NCI-H510A (cell line): ENCODE measurements at places on chromosomes 5 and 9.
A peak's percentile ranks its signal among the peaks of the same experiment; 100 is the strongest.

GRCh38 chr9:6272229-6272598, 56.0 kb upstream of the TPD52L3 start:
- DNase-seq: no peak

DNA sequence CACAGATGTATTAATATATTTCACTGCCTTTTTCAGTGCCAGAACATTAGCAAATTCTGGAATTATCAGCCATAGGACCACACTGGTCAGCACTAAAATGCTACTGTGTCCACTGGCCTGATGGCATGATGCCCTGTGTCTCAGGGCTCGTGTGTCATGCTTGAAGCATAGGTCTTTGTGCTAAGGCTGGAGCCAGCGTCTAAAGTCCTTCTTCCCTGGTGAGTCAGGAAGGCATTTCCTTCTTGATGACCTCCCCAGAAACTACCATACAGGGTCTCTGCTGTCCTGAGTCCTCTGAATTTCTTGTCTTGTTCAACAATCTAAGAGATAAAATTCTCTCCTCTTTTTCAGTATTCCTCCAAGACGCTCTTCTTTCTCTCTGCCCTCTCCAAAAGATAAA, 489.9 kb downstream of the PSAT1 start:
- DNase-seq: no peak

GRCh38 chr9:36151316-36152210, 15.0 kb downstream of the GLIPR2 start:
- no peak for DNase-seq

DNA sequence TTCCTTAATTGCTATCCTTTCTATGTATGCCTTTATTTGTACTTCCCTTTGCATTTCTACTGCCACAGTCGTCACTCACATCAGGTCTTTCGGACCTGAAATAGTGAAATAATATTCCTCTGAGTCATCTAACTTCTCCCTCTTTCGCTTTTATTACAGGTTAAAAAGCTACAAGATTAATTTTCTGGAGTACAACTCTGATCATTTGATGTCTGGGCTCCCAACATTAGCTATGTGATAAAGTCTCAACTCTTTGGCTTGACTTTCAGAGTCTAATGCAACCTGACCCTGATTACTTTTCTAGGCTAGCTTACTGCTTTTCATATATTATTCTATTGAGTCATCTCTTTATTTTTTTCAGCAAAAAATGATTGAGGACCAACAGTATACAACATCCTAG, 638.8 kb upstream of the WWC1 start:
- no peak for DNase-seq

DNA sequence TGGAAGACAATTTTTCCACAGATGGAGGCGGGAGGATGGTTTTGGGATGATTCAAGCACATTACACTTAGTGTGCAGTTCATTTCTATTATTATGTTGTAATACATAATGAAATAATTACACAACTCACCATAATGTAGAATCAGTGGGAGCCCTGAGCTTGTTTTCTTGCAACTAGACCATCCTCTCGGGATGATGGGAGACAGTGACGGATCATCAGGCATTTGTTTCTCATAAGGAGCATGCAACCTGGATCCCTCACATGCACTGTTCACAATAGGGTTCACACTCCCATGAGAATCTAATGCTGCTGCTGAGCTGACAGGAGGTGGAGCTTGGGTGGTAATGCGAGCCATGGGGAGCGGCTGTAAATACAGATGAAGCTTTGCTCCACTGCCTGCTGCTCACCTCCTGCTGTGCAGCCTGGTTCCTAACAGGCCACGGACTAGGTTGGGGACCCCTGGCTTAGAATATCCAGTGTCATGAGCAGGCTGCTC, 1.6 kb downstream of the STKLD1 start:
- DNase-seq: no peak

DNA sequence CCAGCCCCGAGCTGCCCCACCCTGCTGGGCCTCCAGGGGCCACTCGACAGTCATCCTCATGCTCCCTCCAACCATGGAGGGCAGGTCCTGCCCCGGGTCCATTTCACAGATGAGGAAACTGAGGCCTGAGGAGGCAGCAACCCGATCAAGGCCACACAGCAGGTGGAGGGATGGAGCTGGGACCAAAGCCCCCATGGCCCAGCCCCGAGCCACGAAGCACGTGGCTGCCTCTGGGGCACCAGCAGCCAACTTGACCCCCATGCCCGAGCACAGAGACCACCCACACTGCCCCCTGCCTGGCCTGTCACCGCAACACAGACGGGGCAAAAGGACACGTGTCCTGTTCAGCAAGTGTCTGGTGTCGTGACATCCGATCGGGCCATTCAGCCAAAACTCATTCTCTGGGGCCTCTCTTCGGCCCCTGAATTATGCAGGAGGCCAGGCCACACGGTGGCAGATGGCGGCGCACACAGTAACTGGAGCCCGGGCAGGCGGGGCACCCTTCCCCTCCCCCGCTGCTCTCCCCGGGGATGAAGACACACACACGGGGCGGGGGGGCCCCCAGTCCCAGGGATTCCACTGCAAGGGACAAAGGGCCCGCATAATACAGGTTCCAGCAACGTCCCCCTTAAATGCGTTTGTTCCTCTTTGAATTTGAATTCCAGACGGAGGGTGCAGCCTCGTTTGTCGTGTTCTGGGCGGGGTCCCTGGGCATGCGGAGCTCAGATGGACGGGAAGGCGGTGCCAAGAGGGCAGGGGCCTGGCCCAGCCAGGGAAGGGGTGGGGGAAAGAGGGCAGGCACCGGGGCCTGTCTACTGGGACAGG, 29.4 kb upstream of the TMEM250 start:
- peak; percentile 70 for DNase-seq

DNA sequence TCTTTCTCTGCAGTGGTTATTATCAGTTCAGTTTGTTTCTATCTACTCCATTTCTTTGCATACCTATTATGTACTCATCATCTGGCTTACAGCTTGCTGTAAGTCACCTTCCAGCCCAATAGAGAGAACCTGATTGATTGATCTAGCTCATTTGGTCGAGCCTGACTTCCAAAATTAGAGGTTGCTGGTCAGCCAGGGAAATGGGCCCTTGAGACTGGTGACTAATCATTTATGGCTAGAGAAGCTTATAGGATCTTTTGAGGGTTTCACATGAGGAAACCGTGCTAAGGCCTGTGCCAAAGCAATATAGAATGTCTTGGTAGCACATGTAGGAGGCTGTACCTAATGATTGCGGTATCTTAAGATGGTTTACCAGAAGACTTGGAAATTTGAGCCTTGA, 5.8 kb downstream of the SREK1 start:
- no peak for DNase-seq

DNA sequence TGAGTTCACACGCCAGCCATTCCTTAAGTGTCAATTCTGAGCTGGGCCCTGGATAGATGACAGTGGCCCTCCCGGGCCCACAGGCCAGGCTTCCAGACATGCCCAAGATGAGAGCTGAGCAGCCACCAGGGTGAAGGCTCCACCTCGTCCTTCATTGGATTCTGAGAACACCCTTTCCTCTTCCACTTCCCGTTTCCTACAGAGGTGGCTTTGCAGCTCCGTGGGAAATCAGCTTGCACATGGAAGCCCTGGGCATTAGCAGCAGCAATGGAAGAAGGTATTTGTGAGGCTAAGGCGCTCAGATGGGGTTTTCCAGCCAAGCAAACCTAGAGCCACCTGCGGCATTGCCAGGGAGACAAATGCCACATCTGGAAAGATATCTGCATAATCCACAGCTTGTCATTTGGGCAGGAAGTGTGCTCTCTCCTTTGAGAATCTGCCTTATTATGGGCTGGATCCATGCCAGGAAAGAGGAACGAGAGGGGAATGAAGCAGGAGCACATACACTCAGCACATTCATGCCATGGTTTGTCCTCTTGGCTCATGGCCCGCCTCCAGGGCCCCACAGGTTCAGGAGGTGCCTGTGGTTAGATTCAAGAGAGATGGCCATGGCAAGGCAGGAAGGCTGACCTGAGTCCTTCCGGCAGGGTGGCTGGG, 34.1 kb downstream of the CFAP77 start:
- DNase-seq: peak; percentile 50

DNA sequence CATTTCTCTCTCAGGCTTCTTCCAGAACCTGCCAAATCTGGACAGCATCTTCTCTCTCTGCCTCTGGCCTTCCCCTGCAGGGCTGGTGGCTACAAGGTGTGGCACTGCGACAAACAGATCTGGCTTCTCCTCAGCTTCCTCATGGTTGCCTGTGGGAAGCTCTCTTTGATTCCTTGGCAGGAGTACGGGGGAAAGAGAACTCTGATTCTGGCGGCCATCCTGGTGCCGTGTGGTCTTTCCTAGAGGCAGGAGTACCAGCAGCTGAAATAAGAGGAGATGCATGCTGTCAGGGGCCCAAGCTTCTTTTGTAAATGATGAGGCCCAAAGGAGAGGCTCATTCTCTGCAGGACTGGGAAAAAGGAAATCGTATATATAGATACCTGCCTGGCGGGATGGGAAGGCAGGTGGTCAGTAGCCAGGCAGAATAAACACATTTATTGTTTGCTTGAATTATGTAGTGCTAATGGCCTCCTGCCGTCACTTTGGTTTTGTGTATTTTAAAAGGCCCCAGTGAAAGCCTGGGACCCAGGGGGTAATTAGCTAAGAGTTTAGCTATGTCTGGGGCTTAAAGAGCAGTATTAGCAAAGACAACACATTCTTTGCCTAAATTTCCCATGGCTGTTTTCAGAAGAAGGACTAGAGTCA, at the start of gene CER1:
Gene CER1 (minus strand): TSS at position 343 of the 645 bp plus-strand sequence. CDS start 61 bp downstream, at position 282.
- DNase-seq: no peak

GRCh38 chr5:6143523-6143922, 234.8 kb downstream of the MED10 start:
- no peak for DNase-seq

GRCh38 chr9:16135968-16136367, 583.1 kb downstream of the CCDC171 start:
- no peak for DNase-seq

DNA sequence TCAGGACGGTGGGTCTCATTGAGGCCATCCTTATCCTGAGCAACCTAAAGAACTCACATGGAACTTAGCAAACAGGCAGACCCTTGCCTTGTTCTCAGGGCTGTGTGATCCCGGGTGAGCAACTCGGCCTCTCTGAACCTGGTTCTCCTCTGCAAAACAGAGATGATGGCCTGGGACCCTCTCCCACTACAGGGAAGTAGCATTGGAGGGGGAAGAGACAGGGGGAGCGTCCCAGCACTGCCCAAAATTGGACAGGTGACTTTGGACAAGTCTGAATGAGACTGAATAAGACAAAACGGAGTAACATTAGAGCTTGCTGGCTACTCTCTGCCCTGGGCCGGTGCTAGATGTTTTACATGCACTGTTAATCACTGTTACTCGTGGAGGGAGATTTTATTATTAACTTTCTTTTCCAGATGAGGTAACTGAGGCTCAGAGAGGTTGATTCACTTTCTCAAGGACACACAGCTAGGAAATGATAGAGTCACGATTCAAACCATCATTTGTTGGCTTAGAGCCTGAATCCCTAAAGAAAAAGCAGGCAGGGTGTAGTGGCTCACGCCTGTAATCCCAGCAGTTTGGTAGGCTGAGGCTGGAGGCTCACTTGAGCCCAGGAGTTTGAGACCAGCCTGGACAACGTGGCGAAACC, 136.4 kb downstream of the C9orf50 start:
- no peak for DNase-seq

GRCh38 chr5:112737070-112737462, 619 bp upstream of the APC start:
- no peak for DNase-seq

GRCh38 chr9:124137009-124137943, 120.5 kb upstream of the NEK6 start:
- DNase-seq: no peak

- no peak for DNase-seq
Measured at GRCh38 chr5:133274597-133274935, 222.8 kb downstream of the HSPA4 start.
